ENCODE measurements at places on chromosomes 2 and 18.

DNA sequence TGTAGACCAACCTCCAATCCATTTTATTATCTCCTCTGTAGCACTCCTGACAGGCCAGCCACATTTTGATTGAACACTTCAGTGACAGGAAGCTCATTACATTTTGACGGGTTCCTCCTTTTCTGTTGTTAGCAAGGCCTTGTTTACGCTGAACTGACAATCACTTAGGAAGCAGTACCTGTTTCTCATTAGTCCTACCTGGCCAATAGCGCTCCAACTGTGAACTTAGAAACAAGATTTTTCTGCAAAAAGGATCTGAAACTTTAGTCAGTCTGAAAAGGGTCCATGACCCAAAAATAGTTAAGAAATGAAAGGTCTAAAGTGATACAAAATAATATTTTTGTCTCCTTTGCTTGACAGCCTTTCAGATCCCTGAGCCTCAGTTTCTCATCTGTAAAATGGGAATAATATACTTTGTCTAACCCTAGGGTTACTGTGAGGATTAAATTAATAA is 119.6 kb upstream of the MSTN start:
- no peak for DNase-seq

DNA sequence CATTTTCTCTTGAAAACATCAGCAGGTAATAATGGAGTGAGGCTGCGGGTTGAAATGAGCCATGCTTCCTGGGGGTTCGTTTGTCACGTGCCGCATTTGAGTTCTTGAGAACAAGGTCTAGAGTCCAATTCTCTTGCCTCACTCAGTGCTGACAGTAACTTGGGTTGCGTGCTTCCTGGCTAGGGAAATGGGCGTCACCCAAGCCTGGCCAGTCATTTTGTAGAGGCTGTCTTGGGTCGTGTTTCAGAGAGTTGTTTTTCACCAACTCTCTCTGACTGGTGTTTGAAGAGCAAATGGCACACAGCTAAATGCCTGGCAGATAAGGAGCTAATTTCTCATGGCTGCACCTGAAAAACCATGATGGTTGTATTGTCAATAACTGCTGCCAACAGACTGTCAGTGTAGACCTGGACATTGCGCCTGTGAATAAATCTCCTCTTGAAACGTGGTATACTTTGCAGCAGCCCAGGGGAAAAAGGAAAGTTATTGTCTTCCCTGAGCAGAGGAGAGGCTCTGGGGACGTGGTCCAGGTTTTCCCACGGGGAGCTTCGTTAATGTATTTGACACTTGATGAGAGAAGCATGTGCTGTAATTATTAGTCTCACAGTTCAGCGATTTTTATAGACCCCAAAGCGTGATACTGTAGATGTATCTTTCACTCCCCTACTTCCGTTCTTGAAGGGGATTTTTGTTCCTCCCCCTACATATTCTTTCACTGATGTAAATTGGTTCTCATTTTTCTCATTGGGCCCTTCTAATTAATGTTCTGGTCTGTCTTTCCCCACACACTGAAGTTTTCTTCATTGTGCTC is 196.0 kb downstream of the FHOD3 start:
- no peak for DNase-seq

- no peak for DNase-seq
Observed at GRCh38 chr2:221322741-221323140, 249.4 kb downstream of the EPHA4 start.

DNA sequence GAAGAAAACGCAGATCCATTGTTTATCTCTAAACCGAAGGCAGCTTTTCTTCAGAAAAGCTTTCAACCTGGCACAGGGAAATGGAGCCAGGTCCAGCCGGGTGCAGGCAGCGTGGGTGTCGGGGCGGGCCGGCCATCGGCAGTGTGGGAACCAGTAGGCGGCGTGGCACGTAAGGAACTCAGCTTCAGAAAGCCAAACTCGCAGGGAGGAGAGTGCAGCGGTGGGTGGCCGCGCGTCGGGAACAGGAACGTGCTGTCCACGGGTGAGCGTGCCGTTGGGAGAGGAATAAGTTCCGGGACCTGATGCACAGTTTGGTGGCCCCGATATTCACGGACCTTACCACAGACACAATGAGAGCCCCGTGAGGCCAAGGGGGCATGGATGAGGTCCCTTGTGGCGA is 270.4 kb downstream of the TWIST2 start:
- DNase-seq: peak; percentile 83

DNA sequence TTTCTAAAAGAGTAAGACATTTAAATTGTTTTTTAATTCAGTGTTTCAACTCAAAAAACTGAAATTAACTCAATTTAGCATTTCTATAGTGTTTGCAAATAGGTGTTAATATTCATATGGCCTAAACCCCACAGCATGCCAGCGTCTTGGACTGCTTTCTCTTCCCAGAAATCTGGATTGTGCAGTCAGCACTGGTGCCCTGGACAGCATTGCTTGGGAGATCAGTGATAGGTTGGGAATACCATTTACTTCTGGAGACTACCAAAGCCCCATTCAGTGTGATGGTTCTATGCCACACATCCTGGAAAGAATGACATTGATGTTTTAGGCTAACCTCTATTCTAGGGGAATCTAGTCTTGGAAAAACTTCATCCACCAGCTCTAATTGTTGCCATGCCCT is 455.0 kb upstream of the KLHL29 start:
- no peak for DNase-seq

All from sigmoid colon (tissue), 7 donors.